Stimulated activated CD8-positive, alpha-beta memory T cell treated with anti-CD3 and anti-CD28 coated beads, Interleukin-4, amount 100 ng/mL, for 1 hour (primary cell): ENCODE measurements at places on chromosomes 7 and 10.

GRCh38 chr7:158448430-158449100 is 139.1 kb downstream of the PTPRN2 start:
- DNase-seq = no peak

- DNase-seq = no peak
Observed at GRCh38 chr7:25103773-25104172, 21.3 kb downstream of the CYCS start.

- DNase-seq = no peak
Observed at GRCh38 chr7:128872394-128872824, 9.8 kb downstream of the ATP6V1F start.

DNA sequence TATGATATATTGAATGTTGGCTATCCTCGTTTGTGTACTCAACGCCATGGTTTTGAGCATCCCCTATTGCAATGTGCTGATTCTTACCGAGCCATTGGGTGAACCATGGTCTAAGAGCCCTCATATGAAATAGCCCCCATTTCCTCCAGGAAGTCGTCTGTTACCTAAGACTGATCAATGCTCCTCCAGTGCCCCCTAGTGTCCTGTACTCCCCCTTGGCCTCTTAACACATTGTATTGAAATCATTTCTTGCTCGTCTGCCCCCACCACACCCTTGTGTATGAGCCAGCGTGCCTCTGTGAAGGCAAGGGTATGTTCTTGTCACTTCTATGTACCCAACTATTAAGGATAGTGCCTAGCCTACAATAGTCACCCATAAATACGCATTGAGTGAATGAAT is 11.2 kb upstream of the SLC35B4 start:
- peak; percentile 24 for DNase-seq

GRCh38 chr7:141704741-141705140 is 2.8 kb upstream of the DENND11 start:
- DNase-seq = no peak

DNA sequence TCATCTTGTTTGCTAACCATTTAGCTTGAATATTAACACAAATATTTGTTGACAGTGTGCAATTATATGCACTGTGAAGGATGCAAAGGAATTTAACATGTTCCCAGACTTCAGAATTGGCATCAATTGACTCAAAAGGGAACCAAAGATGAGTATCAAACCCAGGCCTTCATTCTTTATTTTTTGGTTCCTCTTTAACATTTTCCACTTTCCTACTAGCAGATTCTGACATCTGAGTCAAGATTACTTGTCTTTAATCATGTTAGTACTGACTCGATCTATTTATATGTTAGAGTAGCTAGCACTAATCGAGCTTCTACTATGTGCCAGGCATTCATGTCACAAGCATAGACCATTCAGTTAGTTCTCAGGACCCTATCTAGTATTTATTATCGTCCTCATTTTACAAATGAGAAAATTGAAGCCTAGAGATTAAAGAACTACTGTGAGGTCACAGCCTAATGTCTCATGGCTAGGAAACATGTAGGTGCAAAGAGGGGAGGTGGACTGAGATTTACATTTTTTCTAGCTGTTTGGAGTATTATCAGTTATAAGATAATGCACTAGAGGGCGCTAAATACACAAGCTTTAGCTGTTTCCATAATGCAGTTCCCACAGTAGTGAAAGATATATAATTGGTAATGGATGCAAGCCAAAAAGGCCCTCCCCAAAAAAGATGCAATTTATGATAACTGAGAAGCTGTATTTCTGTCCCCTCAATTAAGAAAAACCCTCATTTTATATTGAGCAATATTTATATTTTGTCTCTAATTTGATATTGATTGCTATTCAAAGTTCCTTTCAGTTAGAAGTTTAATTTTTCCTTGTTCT is 32.9 kb upstream of the KMT2E start:
- no peak for DNase-seq
